ENCODE measurements at places on chromosomes 13 and 19.

GRCh38 chr19:13892870-13893269 lies 13.0 kb downstream of the BRME1 start:
- DNase-seq = no peak

- DNase-seq = no peak
These were observed 1563.5 kb upstream of the PRR20A start for GRCh38 chr13:55577082-55577846.

- no peak for DNase-seq
These were observed 397.8 kb upstream of the ZNF507 start for GRCh38 chr19:31947436-31948115.

GRCh38 chr13:27138457-27139093 lies 33.0 kb downstream of the USP12 start:
- no peak for DNase-seq

DNA sequence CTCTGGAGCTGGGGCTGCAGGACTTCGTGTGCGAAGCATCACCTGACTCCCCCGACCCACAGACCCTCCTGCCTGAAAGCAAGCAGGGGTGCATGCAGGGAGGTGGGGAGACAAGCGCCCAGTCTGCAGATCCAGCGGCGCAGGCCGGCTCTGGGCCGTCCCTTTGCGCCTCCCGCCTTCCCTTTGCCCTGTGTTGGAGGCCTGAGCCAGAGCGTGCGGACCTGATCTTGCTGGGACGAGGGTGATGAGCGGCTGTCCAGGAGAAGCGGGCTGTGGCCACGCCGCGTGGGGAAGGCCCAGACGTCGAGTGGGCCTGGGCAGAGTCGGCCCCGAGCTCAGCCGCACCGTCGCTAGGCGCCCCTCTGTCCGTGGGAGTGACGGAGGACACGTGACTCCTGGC lies 5.3 kb upstream of the GRTP1 start:
- no peak for DNase-seq

DNA sequence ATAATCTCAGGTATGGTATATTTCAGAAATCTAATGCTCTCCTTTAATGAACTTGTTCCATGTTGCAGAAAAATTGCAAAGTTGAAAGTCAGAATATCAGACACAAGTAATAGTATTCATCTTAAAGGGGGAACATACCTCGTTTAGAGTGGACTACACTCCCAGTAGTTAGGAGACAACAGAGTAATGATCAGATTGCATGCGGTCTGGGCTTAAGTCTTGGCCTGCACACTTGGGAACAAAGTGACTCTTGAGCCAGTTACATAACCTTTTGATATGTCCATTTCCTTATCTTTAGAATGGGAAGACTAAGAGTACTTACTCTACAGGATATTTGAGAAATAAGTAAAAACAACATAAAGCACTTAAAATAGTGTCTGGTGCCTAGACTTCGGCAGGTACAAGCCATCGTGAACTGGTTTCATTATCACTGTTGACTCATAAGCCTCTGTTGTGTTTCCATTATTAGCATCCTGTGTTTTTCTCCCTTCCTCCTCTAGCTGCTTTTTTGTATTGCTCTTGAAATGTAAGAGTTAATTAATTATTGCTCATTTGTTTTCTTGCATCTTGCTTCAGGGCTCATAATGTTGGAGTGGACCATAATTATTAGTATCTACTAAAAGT lies 53.0 kb downstream of the DPY19L3 start:
- DNase-seq = no peak

- no peak for DNase-seq
These were observed 712.7 kb downstream of the UQCRFS1 start for GRCh38 chr19:28500296-28500695.

DNA sequence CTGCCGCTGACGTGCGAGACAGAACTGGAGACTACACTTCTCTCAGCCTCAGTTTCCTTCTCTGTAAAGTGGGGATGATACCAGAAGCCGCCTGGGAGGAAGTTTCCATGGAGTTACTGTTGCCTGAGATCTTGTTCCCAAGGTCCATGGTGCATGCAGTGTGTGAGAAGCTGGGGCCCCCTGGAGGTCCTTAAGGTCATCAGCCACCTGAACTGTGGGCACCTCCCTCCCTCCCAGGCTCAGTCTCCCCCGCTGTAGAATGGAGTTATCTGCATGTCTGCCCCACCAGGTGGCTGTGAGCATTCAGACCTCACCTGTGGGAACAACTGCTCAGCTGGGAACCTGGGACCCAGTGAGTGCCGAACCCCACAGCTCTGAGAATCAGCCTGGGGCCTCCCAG lies 2.7 kb downstream of the CRX start:
- DNase-seq = no peak

DNA sequence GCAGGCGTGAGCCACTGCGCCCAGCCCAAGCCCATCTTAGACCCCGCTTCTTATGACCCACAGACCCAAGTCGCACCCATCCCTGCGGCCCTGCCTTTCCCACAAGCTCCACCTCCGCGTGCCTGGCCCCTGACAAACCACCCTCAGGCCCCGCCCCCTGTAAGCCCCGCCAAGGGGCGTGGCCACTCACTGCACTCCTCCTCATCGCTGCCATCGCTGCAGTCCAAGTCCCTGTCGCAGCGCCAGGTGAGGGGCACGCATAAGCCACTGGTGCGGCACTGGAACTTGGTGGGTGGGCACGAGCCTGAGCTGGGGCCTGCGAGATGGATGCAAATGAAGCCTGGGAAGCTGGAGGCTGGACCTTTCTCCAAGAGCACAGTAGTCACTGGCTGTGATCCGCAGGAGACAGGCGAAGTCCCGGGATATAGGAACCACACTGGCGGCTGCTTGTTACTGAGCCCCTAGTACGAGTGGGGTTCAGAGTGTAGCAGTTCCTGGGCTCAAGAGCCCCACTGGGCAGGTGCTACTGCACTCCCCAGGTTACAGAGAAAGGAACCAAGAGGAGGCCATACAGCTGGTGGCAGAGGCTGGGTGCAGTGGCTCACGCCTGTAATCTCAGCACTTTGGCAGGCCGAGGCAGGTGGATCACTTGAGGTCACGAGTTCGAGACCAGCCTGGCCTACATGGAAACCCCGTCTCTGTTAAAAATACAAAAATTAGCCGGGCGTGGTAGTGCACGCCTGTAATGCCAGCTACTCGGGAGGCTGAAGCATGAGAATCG lies 3.1 kb downstream of the CD320 start:
- DNase-seq = no peak

GRCh38 chr13:35793823-35794222 lies 317.3 kb upstream of the MAB21L1 start:
- DNase-seq = no peak

GRCh38 chr19:1503089-1503924 lies 9.5 kb downstream of the ADAMTSL5 start:
- DNase-seq = peak; percentile 13

- DNase-seq = no peak
These were observed 218.8 kb upstream of the SGCG start for GRCh38 chr13:22961835-22962537.

GRCh38 chr19:44846455-44847143 lies 502 bp downstream of the NECTIN2 start:
- no peak for DNase-seq

- no peak for DNase-seq
These were observed 114.4 kb downstream of the TNFRSF19 start for GRCh38 chr13:23684647-23685046.

GRCh38 chr19:4268816-4269430 lies 10.1 kb upstream of the SHD start:
- no peak for DNase-seq

DNA sequence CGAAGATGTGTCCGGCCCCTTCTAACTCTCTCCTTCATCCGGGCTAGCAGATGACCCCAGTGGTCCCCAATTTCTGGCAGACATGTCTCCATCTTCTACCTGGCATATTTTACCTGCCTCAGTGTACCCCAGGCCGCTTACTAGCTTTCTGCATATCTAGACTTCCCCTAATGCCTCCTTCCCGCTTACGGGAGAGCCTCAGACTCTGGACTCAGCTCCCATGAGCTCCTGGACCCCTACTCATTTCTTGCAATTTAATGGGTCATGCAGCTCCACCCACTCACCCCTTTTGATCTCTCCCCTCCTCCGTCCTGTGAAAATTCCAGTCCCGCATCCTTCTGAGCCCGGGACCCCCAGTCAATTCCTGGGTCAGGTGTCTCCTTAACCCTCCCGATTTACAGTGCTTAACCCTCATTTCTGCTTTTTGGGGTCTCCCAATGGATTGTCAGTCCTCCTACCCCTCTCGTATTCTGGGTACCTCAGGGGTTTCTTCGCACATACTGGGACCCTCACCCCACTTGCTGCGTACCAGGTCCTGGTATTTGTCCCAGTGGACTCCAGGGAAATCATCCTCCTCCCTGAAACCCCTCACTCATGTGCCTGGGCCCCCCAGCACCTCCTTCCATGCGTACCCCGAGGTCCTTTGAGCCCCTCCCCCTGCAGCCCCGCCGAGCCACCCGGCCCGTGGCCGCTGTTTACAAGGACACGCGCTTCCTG lies 500 bp upstream of the JUNB start:
- no peak for DNase-seq

- DNase-seq = no peak
These were observed 1.5 kb downstream of the TLE5 start for GRCh38 chr19:3060857-3061181.

DNA sequence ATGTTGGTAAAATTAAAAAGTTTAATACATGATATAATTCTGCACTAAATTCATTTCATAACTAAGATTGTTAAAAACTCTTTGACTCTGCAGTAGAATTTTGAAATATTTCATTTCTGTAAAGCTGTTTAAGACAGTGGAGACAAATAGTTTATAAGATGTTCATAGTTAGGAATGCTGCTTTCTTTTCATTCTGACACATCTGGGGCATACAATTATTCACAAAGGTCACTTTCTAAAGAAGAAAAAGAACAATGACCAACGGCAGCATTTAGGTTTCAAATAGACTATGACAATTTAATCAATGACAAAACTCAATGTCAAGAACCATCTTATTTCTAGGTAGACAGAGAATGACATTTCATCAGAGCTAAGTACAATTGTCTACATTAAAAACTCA lies 1422.1 kb downstream of the PCDH9 start:
- DNase-seq = no peak

DNA sequence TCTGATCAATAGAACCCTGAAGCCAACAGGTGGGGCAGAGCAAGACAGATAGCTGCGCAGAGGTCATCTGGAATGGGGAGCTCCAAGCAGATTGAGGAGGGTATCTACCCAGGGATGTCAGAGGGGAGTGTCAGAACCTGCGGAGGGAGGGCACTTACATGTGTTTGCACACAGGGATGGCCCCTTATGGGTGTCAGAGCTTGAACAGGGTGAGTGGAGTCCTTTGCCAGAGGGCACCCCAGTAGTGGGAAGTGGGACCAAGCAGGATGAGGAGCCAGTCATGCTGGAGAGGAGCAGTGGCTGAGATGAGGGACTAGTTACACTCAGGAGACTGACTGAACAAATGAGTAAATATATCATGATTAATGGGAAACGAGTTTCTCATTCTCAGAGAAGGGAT lies 17.0 kb upstream of the SIGLEC14 start:
- DNase-seq = no peak

DNA sequence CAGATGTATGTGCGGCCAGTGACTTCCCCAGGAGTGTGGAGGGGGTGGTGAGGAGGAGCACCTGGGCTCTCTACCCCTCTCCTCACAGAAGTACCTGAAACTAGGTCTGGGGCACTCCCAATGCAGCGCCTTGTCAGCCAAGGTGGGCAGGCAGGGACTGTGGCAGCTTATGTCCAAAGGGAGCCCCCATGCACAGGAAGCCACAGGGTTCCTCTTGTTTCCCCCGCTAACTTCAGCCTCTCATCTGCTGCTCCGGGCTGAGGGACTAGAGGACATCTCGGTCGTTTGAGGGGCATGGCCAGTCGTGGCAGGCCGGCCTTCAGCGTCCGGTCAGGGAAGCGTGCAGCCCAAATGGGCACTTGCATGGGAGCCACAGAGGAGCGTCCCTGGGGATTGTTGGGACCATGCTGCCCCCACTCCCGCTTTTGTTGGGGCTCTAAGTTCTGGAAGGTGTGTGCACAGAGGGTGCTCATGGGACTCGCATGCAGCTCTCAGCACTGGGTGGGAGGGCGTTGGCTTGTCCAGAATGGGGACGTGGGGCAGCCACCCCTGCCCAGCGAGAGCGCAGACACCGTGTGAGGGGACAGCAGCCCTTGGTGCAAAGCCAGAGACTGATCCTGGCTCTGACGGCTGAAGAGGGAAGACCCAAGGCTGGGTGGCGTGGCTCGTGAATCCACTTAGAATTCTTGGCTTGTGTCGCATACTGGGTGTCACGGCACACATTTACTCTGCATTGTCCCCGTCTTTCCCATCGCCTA lies 16.6 kb upstream of the NPAS1 start:
- DNase-seq = no peak

DNA sequence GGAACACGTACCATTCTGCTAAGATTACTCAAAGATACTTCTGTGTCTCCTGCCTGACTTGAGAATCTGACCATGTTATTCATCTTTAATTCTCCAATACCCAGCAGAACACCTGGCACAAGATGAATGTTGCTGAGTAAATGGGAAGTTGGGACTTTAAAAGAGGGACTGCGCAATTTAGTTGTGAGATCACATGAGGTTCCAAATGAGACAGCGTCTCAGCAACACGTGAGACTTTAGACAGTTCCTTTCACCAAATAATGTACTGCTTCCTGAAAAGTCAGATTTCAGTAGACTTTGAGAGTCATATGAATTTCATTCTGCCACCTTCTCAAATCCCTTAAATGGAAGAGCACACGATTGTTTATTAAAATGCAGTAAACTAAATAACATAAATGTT lies 36.7 kb downstream of the DOCK9 start:
- no peak for DNase-seq

DNA sequence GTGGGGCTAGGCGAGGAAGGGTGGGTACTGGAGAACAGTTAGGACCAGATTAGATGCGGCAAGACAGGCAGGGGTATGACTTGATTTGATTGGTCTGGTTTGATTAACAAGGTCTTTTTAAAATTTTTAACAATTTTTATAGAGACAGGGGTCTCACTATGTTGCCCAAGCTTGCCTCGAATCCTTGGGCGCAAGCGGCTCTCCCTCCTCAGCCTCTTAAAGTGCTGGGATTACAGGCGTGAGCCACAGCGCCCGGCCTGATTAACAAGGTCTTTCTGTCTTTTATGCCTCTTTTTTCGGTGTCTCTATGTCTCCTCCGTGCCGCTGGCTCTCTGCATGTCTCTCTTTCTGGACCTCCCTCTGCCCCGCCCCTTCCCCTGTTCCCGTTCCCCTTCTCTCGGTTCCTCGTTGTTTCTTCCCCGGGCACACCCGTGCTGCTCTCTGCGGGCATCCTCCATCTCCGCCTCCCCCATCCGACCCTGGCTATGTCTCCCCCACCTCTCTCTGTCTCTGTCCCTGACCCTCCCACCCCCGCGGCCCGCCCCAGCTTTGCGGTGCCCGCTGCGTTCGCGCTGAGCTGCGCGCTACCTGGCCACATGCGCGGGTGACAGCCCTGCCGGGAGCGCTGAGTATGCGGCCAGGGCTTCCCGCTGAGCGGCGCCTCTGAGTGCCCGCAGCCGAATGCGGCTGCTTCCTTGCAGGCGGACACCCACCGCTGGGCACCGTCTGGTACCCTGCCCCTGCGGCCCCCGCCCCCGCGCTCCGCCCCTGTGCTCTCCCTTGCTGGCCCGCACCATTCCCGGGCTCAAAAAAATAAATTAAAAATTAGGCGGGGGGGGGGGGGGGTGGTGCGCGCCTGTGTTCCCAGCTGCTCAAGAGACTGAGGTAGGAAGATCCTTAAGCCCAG lies 8.1 kb upstream of the SDHAF1 start:
- DNase-seq = no peak
